Fibroblast of the aortic adventitia (primary cell): ENCODE measurements at places on chromosomes 4 and X. TPM values are rescaled to one million over a fixed set of nuclear protein-coding genes. Genes with fewer than 3 reads are reported as not detected.

RPS6KA6 gene
- total RNA-seq, result 4.2 and 7.0 TPM in 2 replicates

RASGEF1B gene
- total RNA-seq, result 1.2 and 2.0 TPM in 2 replicates

HAND2 gene
- 31.3 TPM in 2 replicates for total RNA-seq

PWWP3B gene
- 8.1 TPM in 1 of 2 replicates, not detected in the other for total RNA-seq

SSX1 gene
- 0.09 TPM in 1 of 2 replicates, not detected in the other for total RNA-seq

C4orf36 gene
- 0.81 TPM in 1 of 2 replicates, not detected in the other for total RNA-seq
